ENCODE measurements at places on chromosomes 13 and 19. TPM values are rescaled to one million over a fixed set of nuclear protein-coding genes. Genes with fewer than 3 reads are reported as not detected.

DNA sequence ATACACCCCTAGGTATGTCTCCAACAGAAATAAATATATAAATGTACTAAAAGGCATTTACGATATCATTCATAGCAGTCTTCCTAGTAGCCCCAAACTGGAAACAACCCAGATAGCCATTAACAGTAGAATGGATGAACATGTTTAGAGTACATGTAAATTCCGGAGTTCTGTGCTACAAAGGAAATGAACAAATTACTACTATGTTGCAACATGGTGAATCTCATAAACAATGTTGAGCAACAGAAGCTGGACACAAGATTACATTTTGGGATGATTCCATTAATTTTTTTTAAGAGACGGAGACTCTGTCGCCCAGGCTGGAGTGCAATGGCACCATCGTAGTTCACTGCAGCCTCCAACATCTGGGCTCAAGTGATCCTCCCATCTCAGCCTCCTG lies 5.9 kb upstream of the SLC7A10 start:
- no peak for DNase-seq

GRCh38 chr13:113064534-113065405 lies 40.8 kb upstream of the F7 start:
- no peak for DNase-seq

DNA sequence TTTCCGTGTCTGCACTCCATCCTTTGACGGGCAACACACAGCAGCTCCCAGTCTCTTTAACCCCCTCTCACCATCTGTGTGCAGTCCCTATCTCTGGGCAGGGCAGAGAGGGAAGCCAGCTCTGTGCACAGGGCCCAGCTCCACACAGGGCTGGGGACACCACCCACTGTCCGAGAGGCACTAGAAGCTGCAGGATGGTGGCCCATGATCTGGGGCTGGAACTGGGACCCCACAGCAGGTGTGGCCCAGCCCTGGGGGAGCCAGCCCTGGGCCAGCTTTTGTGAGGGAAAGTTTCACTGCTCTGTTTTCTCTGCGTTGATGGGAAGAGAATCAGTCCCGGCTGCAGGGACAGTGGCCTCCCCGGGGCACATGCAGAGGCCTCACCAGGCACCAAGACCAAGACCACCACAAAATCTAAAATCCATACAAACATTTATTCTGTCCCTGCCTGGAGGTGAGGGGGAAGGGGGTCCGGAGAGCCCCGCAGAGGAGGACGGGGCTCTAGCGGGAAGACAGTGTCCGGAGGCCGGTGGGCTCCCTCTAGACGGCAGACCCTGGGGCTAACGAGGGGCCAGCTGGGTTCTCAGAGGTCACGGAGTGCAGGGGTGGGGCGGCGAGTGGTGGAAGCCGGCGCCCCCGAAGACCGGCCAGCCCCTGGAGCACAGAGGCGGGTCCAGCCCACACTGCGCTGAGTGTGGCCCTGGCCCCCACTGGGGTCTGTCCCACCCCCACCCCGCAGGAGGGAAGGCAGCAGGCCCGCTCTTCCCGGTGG lies 2.9 kb upstream of the ATP8B3 start:
- no peak for DNase-seq

DNA sequence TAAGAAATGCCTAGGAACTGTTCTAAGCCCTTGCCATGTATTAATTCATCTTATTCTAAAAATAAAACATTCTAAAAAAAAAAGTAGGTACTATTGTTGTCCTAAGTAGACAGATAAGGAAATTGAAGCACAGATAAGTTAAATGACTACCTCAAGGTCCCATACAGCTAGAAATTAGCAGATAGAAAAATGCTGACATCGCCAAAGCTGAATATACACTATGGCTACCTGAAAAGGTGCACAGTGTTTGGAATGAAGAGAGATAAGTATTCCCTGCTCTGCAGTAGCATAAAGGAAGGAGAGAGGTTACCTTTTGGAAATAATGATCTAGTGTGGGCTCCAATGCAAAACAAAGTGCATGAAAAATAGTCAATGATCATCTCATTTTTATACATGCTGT lies 65.3 kb downstream of the DCT start:
- DNase-seq = no peak

DNA sequence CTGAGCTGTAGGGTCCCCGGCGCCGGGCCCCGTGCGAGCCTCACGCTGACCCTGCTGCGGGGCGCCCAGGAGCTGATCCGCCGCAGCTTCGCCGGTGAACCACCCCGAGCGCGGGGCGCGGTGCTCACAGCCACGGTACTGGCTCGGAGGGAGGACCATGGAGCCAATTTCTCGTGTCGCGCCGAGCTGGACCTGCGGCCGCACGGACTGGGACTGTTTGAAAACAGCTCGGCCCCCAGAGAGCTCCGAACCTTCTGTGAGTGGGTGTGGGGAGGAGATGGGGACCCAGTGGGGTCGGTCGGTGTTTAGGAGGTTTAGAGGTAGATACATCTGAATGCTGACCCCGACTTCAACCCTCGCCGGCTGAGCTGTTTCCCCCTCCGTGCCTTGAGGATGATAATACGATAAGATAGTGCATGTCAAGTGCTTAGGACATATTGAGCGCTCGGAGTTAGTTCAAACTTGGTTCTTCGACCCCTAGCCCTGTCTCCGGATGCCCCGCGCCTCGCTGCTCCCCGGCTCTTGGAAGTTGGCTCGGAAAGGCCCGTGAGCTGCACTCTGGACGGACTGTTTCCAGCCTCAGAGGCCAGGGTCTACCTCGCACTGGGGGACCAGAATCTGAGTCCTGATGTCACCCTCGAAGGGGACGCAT lies 1.9 kb downstream of the ICAM5 start:
- DNase-seq = no peak

GRCh38 chr19:13796301-13797057 lies 1.2 kb downstream of the ZSWIM4 start:
- DNase-seq = no peak

GRCh38 chr19:45574526-45574925 lies 10.1 kb downstream of the OPA3 start:
- DNase-seq = no peak

The IFI30 gene
- total RNA-seq = 11.8 TPM
